ENCODE measurements at places on chromosomes 3 and 15.

DNA sequence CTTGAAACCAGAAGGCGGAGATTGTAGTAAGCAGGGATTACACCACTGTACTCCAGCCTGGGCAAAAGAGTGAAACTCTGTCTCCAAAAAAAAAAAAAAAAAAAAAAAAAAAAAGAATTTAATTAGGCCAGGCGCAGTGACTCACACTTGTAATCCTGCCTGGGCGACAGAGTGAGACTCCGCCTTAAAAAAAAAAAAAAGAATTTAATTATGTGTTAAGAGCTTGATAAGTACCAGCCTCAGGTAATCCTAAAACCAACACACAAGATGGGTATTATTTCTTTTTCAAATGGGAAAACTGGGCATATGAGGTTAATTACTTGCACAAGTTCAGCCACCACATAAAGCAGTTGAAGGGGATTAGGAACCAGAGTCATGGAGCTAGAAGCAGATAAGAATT is 49.0 kb downstream of the PBRM1 start:
- no peak for DNase-seq

- no peak for DNase-seq
Observed at GRCh38 chr15:66764072-66764786, 62.2 kb downstream of the SMAD6 start.

- no peak for DNase-seq
Observed at GRCh38 chr15:90583471-90584252, 53.9 kb downstream of the CRTC3 start.

DNA sequence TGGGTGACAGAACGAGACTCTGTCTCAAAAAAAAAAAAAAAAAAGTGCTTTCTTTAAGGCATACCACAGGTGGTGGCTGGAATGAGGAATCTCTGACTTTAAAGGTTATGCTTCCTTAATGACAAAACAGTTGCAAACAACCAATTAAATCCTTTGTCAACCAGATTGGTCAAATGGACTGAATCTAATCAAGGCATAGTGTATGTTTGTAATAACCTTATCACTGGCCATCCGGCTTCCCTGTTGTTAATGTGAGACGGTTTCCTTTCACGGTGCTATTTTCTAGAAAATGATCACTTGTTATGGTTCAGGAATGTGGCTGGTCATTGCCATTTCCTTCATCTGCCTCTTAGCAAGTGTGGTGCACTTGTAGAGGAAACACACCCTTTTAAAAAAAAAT is 75.9 kb downstream of the FLNB start:
- no peak for DNase-seq

- DNase-seq: no peak
Observed at GRCh38 chr15:83914906-83915305, 261.0 kb downstream of the ADAMTSL3 start.

GRCh38 chr3:78633626-78634025 is 1134.2 kb downstream of the ROBO1 start:
- DNase-seq: no peak

GRCh38 chr3:77267589-77267988 is 227.7 kb downstream of the ROBO2 start:
- DNase-seq: no peak

GRCh38 chr3:86989611-86990010 is 1.3 kb downstream of the VGLL3 start:
- DNase-seq: no peak

Measured in ovary (tissue), 10 donors.